Endothelial cell of coronary artery (primary cell): ENCODE measurements at places on chromosomes 5 and 9. TPM values are rescaled to one million over a fixed set of nuclear protein-coding genes. Genes with fewer than 3 reads are reported as not detected.

PCDHGA12 gene
- 4.8 and 6.7 TPM in 2 replicates for total RNA-seq

TRMO gene
- total RNA-seq = 10.7 and 12.0 TPM in 2 replicates

NEK6 gene
- 38.2 and 103 TPM in 2 replicates for total RNA-seq

SLC4A9 gene
- not detected in 2 replicates for total RNA-seq

ESM1 gene
- 214 and 325 TPM in 2 replicates for total RNA-seq
